Activated T-helper 1 cell treated with Interleukin-2 at 50 U/mL for 16 hours (primary cell): ENCODE measurements at places on chromosomes 5 and 9.
A peak's percentile ranks its signal among the peaks of the same experiment; 100 is the strongest.

DNA sequence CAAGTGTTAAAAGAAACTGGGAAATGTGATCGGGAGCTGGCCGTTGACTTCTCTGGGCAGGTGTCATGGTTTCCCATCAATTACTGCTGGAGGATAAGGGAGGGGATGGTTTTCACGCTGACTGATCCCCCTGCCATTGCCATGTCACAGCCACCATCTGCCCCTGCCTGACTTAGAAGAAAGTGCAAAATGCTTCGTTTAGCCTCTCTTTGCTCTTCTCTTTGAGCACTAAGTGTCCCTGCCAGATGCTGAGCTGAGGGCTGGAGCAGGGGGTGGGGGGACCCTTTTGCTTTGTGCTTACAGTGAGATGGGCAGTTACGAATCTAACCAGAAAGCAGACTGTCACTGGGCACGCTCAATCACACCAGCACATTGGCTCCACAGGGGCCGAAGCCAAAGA is 138.4 kb upstream of the ALDH1B1 start:
- no peak for DNase-seq

DNA sequence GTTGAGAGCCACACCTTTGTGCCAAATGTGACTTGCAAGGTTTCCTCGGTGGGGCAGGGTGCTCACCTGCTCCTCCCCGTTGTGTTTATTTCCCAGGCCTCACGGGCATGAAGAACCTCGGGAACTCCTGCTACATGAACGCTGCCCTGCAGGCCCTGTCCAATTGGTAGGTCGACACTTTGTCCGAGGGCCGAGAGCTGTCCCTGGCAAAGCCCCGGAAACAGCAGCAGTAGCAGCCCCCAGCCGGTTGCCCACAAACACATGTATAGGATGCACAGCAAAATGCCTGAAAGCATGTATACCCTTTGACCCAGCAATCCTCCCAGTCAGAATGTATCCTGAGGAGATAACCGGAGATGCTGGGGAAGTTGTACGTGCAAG is 26.2 kb downstream of the USP20 start:
- no peak for DNase-seq

DNA sequence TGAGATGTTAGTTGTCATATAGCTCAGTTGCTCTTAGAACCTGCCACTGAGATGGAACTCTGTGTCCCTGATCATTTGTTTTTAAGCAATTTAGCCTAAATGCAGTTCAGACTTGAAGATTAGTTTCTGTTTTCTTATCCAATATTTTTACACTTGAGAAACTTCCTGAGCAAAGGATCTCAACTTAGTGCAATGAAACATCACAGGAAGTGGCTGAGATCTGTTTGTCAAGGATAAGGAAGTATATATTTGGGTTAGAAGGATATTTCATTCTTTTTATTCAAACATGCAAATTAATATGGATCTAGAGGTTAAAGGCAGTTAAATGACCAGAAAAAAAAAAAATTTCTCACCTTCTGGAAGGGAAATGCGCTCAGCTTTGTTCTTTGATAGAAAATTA is 19.7 kb upstream of the F2R start:
- no peak for DNase-seq

GRCh38 chr5:179883163-179883562 is 24.5 kb downstream of the TBC1D9B start:
- DNase-seq: no peak

- DNase-seq: no peak
Observed at GRCh38 chr5:56343988-56344387, 110.9 kb upstream of the ANKRD55 start.

- no peak for DNase-seq
Observed at GRCh38 chr9:110284211-110284844, 28.0 kb upstream of the TXN start.

GRCh38 chr5:137737349-137738131 is 1.7 kb upstream of the KLHL3 start:
- no peak for DNase-seq

- DNase-seq: no peak
Observed at GRCh38 chr5:57818397-57818796, 335.8 kb upstream of the ACTBL2 start.

DNA sequence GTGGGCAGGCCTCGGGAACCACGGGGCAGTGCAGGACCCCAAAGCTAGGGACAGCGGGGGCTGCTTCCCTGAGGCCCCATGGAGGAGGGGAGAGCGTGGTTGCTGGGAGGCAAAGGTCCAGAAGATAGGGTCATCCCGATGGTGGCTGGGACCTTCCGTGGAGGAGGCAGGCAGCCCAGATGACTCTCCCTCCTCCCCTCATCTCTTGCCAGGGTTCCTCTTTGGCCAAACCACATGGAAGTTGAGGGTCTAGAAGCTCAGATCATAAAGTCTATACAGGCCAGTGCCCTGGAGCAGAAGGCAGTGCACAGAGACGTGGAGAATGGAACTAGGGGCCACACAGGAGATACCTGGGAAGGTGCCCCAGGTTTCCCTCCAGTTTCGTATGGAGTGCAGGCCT is 22.6 kb downstream of the DAB2IP start:
- DNase-seq: no peak

- no peak for DNase-seq
Observed at GRCh38 chr9:14317667-14318320, 3.9 kb upstream of the NFIB start.

GRCh38 chr5:26690511-26690910 is 347.9 kb downstream of the CDH9 start:
- no peak for DNase-seq

GRCh38 chr9:92974161-92974661 is 26.9 kb downstream of the FGD3 start:
- DNase-seq: no peak

DNA sequence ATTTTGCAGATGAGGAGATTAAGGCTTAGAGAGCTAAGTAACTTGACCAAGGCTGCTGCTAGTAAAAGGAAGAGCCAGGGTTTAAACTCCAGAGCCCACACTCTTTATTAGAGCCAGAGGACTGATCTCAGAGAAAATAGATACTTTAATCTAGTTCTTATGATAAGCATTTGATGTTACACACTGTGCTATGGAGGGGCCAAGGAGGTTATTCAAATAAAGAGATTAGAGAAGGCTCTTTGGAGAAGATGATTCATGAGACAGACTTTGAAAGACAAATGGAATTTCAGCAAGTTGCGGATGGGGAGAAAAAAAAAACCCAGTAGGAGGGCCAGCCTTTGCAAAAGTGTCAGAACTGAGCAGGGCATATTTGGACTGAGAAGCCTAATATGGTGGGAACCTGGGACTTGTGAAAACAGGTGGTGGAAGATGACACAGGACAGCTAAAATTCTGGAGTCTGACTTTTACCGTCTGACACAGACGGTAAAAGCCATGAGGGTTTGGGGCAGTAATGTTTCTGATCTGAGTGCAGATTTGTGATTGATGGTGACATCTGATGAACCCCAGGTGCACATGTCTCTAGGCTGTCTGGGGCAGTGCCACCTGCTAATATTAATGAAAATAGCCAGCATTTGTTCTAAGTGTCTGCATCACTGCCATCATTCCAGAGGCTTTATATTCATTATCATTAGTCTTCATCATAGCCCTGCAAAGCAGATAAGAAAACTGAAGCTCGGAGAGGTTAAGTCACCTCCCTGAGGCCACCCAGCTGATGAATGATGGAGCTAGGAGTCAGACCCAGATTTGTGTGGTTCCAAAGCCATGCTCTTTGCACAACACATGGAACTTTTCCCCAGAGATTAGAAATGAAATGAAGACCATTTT is 65.3 kb upstream of the CXCL14 start:
- no peak for DNase-seq

DNA sequence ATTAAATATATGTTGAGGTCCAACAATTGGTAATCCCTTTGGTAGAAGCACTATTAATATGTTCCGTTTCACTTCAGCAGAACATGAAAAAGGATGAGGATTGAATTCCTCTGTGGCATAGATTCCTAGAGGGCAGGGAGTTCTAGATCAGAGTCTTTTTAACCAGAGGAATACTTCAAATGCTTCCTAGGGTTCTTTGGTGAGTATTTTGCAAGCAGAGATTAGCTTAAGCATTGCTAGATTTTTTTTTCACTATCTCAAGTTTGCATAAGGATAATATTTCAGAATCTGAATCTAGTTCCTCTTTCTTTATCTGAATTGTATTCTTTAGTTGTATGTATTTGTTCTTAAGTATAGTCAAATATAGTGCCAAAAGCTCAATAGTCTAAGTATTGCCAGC is 116.6 kb upstream of the ADAMTSL1 start:
- no peak for DNase-seq

DNA sequence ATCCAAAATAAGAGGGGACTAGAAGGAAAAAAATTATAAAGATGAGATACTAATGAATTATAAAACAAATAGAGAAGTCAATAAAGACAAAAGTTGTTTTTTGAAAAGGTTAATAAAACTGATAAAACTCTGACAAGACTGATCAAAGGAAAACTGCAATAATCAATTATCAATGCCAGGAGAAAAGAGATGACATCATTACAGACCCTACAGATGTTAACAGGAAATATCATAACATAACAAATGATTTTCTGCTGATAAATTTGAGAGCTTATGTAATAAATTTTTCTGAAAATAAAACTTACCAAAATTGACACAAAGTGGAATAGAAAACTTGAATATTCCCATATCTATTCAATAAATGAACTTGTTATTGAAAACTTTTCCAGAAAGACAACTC is 34.3 kb upstream of the CEP72 start:
- no peak for DNase-seq

GRCh38 chr5:172528440-172528839 is 74.1 kb upstream of the SH3PXD2B start:
- no peak for DNase-seq

DNA sequence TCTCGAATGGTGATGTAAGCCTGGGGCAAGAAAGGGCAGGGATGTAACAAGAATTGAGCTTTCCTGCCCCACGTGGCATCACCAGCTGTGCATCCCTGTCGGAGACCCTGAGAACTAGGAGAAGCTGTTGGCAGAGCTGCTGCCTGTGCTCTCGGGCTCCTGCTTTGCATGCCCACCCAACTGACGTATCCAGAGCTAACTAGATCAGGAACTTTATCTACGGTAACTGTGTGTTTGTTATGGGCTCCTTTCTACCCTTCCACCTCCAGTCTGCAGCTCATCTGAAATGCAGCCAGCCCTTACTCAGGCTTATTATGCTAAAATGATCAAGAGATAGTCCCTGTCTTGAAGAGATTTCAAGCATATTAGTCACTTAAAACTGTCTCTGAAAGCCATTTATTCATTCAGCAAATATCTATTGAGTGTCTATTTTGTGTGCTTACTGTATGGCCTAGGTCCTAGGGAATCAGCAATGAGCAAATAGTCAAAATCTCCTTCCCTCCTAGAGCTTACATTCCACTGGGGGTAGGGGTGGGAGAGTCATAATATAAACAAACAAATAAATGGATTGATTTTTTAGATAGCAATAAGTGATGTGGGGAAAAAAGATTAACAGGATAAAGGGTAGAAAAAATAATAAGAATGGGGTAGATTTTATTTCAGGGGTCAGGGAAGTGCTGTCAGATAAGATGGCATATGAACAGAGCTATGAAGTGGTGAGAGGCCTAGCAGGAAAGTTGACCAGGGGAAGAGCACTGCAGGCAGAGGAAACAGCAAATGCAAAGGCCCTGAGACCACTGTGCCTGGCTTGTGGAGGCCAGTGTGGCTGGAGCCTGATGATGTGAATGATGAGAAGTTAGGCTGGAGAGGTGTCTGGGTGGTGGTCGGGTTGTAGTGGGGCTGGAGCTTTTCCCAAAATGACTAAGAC is 118.2 kb downstream of the GALNT10 start:
- no peak for DNase-seq

DNA sequence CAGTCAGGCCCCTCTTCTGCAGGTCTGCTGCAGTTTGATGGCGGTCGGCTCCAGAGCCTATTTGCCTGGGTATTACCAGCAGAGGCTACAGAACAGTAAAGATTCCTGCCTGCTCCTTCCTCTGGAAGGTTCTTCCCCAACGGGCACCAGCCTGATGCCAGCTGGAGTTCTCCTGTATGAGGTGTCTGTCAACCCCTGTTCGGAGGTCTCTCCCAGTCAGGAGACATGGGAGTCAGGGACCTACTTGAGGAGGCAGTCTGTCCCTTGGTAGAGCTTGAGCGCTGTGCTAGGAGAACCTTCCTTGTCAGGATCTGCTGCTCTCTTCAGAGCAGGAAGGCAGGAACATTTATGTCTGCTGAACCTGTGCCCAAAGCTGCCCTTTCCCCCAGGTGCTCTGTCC is 138.4 kb upstream of the IQGAP2 start:
- no peak for DNase-seq

- no peak for DNase-seq
Observed at GRCh38 chr9:11402621-11403020, 789.8 kb upstream of the PTPRD start.

GRCh38 chr5:111278858-111279504 is 54.8 kb downstream of the CAMK4 start:
- peak; percentile 69 for DNase-seq

DNA sequence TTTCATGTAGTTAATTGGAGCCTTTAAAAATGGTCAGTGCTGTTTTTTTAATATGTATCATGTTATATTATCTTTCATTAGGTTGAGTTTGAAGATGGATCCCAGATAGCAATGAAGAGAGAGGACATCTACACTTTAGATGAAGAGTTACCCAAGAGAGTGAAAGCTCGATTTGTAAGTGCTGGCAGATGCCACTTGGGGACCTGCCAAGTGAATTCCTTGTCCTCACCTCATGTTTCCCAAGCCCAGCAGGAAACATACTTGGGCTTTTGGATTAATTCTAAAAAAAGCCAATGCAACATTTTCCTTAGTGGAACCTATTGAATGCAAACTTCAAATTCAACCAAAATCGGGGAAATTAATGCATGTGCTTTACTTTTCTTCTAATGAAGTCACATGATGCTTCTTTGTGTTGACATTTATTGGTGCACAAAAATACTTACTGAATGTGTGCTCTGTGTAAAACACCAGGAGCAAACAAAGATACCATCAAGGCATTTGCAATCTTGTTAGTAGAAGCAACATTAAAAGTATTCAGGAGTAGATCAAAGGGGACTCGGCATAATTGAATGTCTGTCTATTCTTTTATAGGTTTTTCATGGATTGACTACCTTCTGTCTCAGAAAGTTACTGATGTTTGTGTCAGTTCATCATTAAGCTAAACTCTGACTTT is 412.1 kb downstream of the KDM4C start:
- DNase-seq: no peak

GRCh38 chr9:135183528-135184180 is 96.2 kb downstream of the OLFM1 start:
- DNase-seq: no peak

- no peak for DNase-seq
Observed at GRCh38 chr5:41835645-41836044, 34.6 kb downstream of the OXCT1 start.

- DNase-seq: no peak
Observed at GRCh38 chr9:127977884-127978647, 2.7 kb downstream of the EEIG1 start.

DNA sequence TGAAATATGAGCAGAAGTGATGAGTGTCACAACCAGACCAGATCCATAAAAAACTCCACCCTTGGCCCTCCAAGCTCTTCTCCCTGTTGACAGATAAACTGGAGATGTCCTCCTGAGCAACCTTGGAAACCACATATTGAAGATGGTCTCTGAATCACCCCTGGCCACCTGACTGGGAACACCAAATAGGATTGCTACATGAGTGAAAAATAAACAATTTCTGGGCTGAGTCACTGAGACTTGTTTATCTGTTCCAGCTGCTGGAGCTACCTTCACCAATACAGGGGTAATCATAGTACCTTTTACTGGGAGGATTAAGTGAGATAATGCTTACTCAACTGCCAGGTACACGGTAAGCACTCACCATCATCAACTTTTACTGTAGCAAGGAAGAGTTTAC is 53.3 kb downstream of the PCA3 start:
- no peak for DNase-seq
